ENCODE measurements at places on chromosomes 6 and 20.
A peak's percentile ranks its signal among the peaks of the same experiment; 100 is the strongest.

- no peak for DNase-seq
These were observed 37.5 kb downstream of the SRC start for GRCh38 chr20:37383229-37383989.

DNA sequence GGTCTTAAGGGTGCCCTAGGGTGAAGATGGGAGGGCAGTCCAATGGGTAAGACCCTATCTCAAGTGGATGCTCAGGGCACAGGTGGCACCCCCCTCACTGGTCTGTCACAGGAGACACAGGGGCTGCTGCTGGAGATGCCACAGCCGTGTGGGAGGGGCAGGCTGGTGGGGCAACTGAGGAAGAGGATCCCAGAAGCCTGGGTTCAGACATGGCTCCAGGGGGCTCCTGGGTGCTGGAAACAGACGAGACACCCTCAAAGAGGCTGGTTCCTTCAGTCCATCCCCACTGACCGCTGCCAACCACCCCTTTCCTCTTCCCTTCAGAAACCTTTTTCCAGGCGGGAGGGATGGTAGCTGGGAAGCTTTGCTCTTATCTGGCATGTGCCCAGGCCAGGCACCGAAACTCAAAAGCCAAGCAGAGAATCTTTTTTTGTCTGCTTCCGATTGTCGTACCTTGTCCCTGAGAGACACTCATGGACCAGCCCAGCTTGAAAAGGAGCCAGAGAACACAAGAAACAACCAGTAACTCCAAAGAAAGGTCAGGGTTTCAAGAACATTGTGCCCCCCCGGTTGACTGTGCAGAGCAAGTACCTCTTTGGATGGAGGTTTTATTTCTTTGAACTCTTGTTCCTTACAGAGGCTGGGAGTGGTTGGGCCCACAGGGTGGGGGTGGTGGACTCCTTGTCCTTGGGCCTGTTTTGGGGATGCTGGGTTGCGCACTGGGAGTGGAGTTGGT, 28.5 kb upstream of the EMILIN3 start:
- no peak for DNase-seq

GRCh38 chr6:162416831-162417537, 310.6 kb downstream of the PRKN start:
- DNase-seq, result no peak

- no peak for DNase-seq
These were observed 60.1 kb downstream of the FAM217A start for GRCh38 chr6:4018924-4019236.

DNA sequence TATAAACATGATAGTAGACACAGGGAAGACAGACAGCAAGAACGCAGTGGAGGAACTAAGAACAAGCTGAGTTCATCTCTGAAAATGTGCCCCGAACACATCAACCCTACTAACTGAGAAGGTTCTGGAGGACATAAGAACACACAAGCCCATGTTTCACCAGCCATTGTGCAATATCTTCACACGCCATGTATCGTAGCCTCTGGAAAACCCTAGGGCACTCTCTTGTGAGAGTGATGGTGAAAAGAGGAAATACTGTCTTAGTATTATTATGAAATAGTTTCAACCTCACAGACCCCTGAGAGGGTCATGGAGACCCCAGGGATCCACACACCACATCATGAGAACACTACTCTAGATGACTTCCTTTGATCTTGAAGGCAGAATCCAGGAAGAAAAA, 26.1 kb upstream of the FOXF2 start:
- DNase-seq, result no peak

DNA sequence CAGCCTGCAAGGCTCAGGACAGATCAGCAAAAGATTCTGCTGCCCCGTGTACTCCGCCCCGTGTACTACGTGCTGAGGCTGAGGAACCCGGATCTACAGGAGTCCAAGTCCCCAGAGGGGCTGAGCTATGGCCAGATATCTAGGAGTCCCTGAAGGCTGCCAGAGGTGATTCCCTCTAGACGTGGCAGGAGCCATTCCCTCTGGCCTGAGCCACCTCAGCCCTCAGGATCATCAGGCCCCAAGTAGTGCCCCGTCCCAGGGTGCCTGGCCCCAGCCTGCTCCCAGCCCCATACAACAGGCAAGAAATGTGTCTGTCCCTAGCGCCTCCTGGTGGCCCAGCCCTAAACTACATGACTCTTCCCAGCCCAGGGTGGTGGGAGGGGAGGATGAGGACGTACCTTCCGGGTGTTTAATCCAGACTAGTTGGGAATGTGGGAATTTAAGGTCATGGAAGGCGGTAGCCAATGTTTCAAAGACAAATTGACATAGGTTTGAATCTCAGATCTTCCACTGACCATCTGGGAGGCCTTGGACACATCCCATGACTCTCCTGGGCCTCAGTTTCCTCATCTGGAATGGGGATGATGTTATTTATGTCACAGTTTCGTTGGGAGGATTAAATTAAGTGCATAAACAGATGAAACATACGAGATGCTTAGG, 49.4 kb upstream of the PTPN1 start:
- peak; percentile 60 for DNase-seq

- no peak for DNase-seq
These were observed 8.7 kb upstream of the CCR6 start for GRCh38 chr6:167113935-167114910.

- DNase-seq, result no peak
These were observed 216.3 kb upstream of the ECI2 start for GRCh38 chr6:4351520-4352321.

- DNase-seq, result no peak
These were observed 147.7 kb upstream of the PHACTR3 start for GRCh38 chr20:59456342-59457279.

GRCh38 chr20:36206068-36206467, 30.2 kb upstream of the AAR2 start:
- DNase-seq, result no peak

Measured in activated T-helper 1 cell treated with Interleukin-2 at 50 U/mL for 16 hours (primary cell).